Activated effector memory CD4-positive, alpha-beta T cell treated with anti-CD3 and anti-CD28 coated beads, Interleukin-2, amount 50 U/mL, for 16 hours (primary cell): ENCODE measurements at places on chromosomes 6 and 20.

DNA sequence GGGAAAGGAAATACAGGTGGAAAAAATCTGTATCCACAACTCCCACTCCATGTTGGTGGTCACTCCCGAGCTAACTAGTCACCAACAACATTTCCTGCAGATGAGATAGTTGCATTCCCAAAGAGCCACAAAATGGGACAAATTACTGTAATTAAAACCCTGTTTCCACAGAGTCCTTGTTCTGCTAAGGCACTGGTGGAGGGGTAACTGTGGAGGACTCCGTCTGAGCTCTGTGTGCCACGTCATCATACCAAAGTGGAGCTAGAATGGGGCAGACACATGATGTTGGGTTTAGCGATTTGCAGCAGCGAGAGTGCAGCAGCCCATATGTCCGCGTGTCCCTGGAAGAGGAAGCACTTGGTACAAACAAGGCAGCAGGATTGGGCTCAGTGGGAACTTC is 172.5 kb upstream of the KCNK16 start:
- no peak for DNase-seq

DNA sequence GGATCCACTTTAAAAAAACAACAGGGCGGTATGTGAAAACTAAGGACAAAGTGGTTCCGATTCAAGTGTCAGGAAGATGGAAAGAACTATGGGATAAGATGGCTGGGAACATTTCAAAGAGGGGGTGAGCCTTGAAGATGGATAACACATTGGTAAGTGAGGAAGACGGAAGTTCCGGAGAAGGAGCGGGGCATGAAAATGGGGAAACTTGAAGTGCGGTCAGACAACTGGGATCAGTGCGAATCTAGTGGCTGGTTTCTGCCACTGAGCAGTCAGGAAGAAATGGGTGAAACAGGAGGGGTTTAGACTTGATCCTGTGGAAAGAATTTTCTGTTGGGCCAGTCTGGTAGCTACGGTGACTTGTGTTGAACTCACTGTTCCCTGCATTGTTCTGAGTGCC is 1.2 kb downstream of the NAA20 start:
- no peak for DNase-seq

DNA sequence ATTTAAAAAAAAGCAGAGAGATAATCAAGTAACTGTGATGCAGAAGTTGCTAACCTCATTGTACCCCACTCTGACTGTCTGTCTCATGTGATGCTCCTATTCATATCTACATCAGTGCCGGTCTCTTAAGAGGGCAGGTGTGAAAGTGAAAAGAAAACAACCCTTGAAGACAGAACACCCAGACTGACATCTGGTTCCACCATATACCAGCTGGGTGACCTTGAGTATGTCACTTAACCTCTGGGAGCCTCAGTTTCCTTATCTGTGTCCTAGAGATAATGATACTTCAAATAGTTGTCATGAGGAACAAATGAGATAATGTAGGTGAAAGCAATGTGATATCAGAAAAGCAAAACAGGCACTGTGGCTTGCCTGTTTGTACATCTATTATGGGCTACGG is 426.8 kb upstream of the SOX4 start:
- no peak for DNase-seq

DNA sequence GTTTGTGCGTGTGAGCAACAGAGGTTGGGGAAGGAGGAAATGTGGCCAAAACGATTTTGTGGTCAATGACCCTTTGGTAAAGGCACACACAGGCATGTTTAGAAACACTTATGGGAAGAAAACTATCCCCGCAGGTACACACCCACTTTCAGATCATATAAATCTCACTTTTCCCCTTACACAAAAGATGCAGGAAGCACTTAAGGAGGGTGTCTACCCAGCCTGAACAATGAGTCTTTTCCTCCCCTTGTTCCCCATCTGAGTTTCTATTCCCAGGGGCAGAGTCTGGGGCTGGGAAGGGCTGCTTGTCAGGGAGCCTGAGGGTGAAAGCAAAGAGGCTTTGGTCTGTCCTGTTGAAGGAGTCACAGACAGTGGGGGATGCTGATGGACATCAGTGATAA is 193.2 kb upstream of the SALL4 start:
- no peak for DNase-seq

GRCh38 chr6:79646006-79646405 is 14.9 kb downstream of the SH3BGRL2 start:
- no peak for DNase-seq

GRCh38 chr6:132286298-132287019 is 114.8 kb downstream of the MOXD1 start:
- no peak for DNase-seq
